Aorta (tissue), 5 donors: ENCODE measurements at places on chromosomes 3 and 15. TPM values are rescaled to one million over a fixed set of nuclear protein-coding genes. Genes with fewer than 3 reads are reported as not detected.

GRCh38 chr3:27976933-27977332 lies 254.8 kb upstream of the EOMES start:
- no peak overlapping the region for H3K27ac ChIP-seq
- H3K36me3 ChIP-seq: no peaks in the 10 kb centered on the region
- no peaks in the 10 kb centered on the region for H3K27me3 ChIP-seq
- no peak overlapping the region for H3K4me3 ChIP-seq
- H3K4me1 ChIP-seq: no peaks in the 10 kb centered on the region

DNA sequence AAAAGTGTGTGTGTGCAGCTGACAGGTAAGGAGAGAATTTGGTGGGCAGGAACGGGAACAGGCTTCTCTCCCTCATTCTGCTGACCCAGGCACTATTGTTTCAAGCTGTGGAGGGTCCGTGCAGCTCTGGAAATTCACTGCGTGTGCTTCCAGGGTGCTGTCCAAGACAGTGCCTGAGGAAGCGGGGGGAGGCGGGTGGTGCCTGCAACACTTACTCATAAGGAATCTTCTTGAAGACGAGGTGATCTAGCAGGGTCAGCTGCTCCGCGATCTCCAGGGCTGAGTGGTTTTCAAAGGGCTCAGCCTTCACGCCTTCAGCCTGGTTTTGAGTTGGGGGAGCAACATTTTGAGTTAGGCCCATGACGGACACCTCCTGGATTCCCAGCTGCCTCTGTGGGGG lies 46.6 kb upstream of the CTSH start:
- H3K4me3 ChIP-seq: no peak overlapping the region
- H3K36me3 ChIP-seq: no peaks in the 10 kb centered on the region
- peak; percentile 38 for DNase-seq
- H3K4me1 ChIP-seq: no peaks in the 10 kb centered on the region
- H3K27ac ChIP-seq: no peak overlapping the region

- H3K4me3 ChIP-seq: no peak overlapping the region
- H3K36me3 ChIP-seq: no peaks in the 10 kb centered on the region
- H3K27me3 ChIP-seq: no peaks in the 10 kb centered on the region
These were observed 483.3 kb downstream of the TUSC7 start for GRCh38 chr3:117192888-117193287.

SPRED1 gene
- total RNA-seq: 39.4 TPM

POC1A gene
- total RNA-seq: 2.1 TPM

ZKSCAN7 gene
- total RNA-seq: 6.2 TPM

DNA sequence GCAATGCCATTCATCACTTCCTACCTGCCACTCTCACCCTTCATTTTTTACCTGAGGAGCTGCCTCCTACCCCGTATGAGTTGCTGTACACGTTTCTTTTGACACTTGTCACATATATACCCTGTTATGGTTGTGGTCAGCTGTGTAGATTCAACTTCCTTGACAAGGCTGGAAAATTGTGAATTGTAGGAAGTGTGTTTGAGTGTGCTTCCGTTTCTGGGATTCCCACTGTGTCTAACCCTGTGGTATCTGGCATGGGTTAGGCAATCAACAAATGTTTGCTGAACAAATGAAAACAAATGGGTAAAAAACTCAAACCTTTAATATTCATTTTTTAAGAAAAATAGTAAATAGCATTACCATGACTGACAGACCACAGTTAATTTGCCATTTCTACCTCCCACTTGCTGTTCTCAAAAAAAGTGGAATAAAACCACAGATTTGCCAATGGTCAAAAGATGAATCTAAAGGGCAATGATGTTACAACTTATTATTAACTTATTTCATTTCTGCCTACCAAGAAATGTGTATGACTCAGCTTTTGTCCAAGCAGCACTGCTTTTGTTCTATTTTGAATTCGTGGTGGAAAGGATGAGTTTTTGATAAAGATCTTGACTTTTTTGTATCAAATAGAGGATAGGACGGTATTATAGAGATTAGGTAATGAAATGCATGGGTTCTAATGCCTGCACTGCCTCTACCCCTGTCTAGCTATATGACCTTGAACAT lies 404.6 kb downstream of the LPP start:
- H3K27ac ChIP-seq: no peak overlapping the region
- no peaks in the 10 kb centered on the region for H3K27me3 ChIP-seq
- H3K36me3 ChIP-seq: peaks cover 5% of the 10 kb centered on the region

- no peak for DNase-seq
- H3K27me3 ChIP-seq: no peaks in the 10 kb centered on the region
- no peaks in the 10 kb centered on the region for H3K4me1 ChIP-seq
These were observed 239.0 kb upstream of the KCNMB2 start for GRCh38 chr3:178297199-178297598.

GRCh38 chr3:132867956-132868355 lies 145.7 kb upstream of the NPHP3 start:
- no peak overlapping the region for H3K27ac ChIP-seq
- no peaks in the 10 kb centered on the region for H3K27me3 ChIP-seq
- DNase-seq: no peak
- no peak overlapping the region for H3K4me3 ChIP-seq

DNA sequence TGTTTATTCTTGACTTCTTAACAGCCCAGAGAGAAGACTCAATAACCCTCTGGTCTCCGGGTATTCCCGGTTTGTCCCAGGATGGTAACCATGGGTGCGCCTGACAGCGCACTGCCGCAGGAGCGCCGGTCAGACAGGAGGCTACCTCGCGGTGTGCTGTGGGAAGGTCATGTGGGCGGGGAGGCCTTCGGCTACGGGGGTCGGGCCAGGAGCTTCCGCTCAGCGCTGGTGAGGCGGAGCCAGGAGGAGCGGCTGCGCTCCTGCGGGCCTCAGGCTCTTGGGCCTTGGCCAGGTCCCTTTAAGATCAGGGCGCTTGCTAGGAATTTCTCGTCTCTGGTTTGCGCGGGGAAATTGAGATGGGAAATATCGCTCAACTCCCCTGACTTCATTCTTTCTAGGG lies 182.3 kb upstream of the NDN start:
- no peaks in the 10 kb centered on the region for H3K36me3 ChIP-seq
- H3K4me3 ChIP-seq: no peak overlapping the region
- no peak overlapping the region for H3K27ac ChIP-seq
- no peak for DNase-seq
- peaks cover 2% of the 10 kb centered on the region for H3K27me3 ChIP-seq
- H3K4me1 ChIP-seq: no peaks in the 10 kb centered on the region

- DNase-seq: no peak
- no peaks in the 10 kb centered on the region for H3K36me3 ChIP-seq
- H3K4me1 ChIP-seq: no peaks in the 10 kb centered on the region
These were observed 479.8 kb downstream of the SHQ1 start for GRCh38 chr3:72368331-72368975.

- DNase-seq: no peak
- no peak overlapping the region for H3K27ac ChIP-seq
- no peaks in the 10 kb centered on the region for H3K36me3 ChIP-seq
- H3K27me3 ChIP-seq: no peaks in the 10 kb centered on the region
- no peaks in the 10 kb centered on the region for H3K4me1 ChIP-seq
These were observed 139.8 kb downstream of the RPL22L1 start for GRCh38 chr3:170730071-170730812.

GRCh38 chr15:49471733-49472132 lies 48.7 kb downstream of the FGF7 start:
- H3K27me3 ChIP-seq: no peaks in the 10 kb centered on the region
- no peaks in the 10 kb centered on the region for H3K36me3 ChIP-seq
- no peak for DNase-seq
- H3K4me3 ChIP-seq: no peak overlapping the region
- no peaks in the 10 kb centered on the region for H3K4me1 ChIP-seq

DNA sequence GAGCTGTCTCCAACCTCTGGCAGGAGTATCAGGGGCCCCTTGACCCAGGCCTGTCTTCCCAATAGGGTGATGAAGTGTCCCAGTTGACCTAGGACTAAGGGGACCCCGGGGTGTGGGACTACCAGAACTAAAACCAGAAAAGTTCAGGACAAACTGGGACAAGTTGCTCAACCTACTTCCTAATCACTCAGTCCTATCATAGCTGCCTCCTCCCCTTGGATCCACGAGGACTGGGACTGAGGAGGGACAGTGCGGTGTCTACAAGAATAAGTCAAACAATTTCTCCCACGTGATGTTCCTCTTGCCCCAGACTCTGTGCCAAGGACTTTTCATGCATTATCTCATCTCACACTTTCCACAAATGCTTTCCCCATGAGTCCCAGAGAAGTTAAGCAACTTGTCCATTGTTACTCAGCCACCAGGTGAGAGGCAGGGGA lies 49.4 kb upstream of the SLCO2A1 start:
- peak; percentile 21 for DNase-seq
- H3K4me3 ChIP-seq: no peak overlapping the region
- H3K27me3 ChIP-seq: no peaks in the 10 kb centered on the region
- H3K27ac ChIP-seq: no peak overlapping the region

DNA sequence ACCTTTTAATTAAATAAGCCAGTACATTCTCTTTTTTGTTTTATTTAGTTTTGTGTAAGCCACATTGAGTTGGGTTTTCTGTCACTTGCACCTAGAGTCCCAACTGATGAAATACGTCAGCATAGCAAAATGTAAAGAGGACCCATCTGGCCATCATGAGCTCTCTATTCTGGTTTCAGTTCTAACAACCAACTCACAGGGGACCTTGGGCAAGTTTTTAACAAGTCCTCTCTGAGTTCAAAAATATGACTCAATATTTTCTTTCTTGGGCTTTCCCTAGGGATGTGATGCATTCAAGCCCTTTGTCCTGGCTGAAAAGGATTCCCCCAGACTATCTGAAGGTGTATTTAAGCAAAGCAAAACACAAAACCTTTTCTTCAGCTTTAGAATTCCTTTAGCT lies 32.9 kb downstream of the PLCH1 start:
- H3K27ac ChIP-seq: no peak overlapping the region
- H3K4me1 ChIP-seq: no peaks in the 10 kb centered on the region
- no peak overlapping the region for H3K4me3 ChIP-seq
- no peaks in the 10 kb centered on the region for H3K36me3 ChIP-seq
- H3K27me3 ChIP-seq: no peaks in the 10 kb centered on the region
- no peak for DNase-seq

- peak overlapping the region; percentile 28 for H3K4me3 ChIP-seq
- no peaks in the 10 kb centered on the region for H3K4me1 ChIP-seq
- no peaks in the 10 kb centered on the region for H3K27me3 ChIP-seq
- peak; percentile 56 for DNase-seq
These were observed 28.1 kb downstream of the NR1I2 start for GRCh38 chr3:119810018-119810435.

TMEM212 gene
- not detected for total RNA-seq

GRCh38 chr3:106229495-106230278 lies 360.9 kb upstream of the CBLB start:
- DNase-seq: no peak
- no peaks in the 10 kb centered on the region for H3K4me1 ChIP-seq
- H3K27me3 ChIP-seq: no peaks in the 10 kb centered on the region
- H3K4me3 ChIP-seq: no peak overlapping the region

- no peaks in the 10 kb centered on the region for H3K27me3 ChIP-seq
- H3K36me3 ChIP-seq: no peaks in the 10 kb centered on the region
- DNase-seq: no peak
- no peak overlapping the region for H3K27ac ChIP-seq
- H3K4me3 ChIP-seq: no peak overlapping the region
- no peaks in the 10 kb centered on the region for H3K4me1 ChIP-seq
These were observed 619.5 kb upstream of the CBLB start for GRCh38 chr3:106488331-106488730.

CNTN4 gene
- total RNA-seq: 228 TPM

GRCh38 chr15:52559575-52559974 lies 9.3 kb downstream of the ARPP19 start:
- no peaks in the 10 kb centered on the region for H3K27me3 ChIP-seq
- H3K4me1 ChIP-seq: peaks cover 4% of the 10 kb centered on the region
- no peak overlapping the region for H3K27ac ChIP-seq

ARGFX gene
- total RNA-seq: not detected

DNA sequence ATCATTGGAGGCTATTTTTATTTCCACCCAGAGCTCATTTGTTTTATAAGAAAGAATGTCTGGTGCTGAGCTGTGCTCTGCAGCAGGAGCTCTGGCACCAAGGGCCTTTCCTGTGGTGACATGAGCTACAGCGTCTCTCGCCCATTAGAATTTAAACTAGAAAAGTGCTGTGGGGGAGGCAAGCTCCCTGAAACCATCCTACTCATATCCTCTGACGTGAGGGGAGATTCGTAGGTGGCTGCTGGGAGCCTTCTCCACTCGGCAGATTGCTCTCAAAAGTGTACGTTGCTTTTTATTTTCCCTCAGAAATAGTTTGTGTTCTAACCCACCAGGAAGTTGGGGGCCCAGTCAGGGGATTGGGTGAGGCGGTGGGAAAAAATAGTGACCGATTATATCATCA lies 76.3 kb upstream of the ARHGEF3 start:
- H3K27me3 ChIP-seq: no peaks in the 10 kb centered on the region
- DNase-seq: no peak
- no peak overlapping the region for H3K4me3 ChIP-seq
- H3K4me1 ChIP-seq: peaks cover 2% of the 10 kb centered on the region
- no peaks in the 10 kb centered on the region for H3K36me3 ChIP-seq

DNA sequence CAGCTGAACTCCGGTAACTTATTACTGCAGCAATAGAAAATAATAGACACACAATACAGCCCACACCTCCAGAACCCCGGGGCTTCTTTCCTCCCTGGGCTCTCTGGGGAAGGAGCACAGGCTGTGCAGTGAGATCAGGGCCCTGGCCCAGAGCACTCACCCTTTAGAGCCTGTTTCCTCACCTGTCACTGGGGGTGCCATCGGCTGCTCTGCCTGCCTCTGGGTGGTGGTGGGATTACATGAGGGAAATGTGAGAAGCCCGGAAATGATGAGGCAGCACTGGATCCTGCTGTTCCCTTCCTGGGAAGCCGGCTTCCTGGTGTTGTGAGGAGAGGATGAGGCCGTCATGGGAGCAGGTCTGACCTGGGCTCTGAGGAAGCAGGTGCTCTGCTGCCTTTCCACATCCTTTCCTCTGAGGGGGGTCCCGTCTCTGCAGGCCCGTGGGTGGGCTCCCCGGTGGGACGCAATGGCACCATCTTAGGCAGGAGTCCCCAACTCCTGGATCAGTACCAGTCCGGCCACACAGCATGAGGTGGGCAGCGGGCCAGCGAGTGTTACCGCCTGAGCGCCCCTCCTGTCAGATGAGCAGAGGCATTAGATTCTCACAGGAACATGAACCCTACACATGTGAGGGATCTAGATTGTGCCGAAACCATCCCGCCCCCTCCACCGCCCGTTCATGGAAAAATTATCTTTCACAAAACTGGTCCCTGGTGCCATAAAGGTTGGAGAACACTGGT lies 220.9 kb upstream of the CTDSPL start:
- H3K27ac ChIP-seq: no peak overlapping the region
- H3K4me1 ChIP-seq: no peaks in the 10 kb centered on the region
- H3K36me3 ChIP-seq: no peaks in the 10 kb centered on the region

DNA sequence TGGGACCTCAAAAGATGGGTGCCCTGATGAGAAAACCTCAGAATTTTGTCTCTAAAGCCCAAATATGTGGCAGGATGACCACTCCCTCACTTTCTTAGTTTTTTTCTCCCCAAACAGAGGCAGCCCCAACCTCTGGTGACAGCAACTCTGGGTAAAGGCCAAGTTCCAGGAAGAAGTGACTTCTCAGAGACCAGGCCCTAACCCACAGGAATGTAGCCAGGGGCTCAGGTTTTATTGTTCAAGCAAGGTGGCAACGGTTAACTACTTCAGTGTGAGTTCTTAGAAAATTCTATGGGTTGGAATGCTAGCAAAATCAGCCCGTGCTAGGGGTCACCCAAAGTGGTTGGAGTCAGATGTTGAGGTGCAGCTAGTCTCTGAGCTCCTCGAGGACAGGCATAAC lies 5.1 kb upstream of the DNAJA4 start:
- H3K36me3 ChIP-seq: no peaks in the 10 kb centered on the region
- no peak overlapping the region for H3K4me3 ChIP-seq
- H3K27me3 ChIP-seq: no peaks in the 10 kb centered on the region
- no peak overlapping the region for H3K27ac ChIP-seq
- peak; percentile 5 for DNase-seq

GRCh38 chr3:117059067-117059955 lies 349.7 kb downstream of the TUSC7 start:
- H3K4me1 ChIP-seq: no peaks in the 10 kb centered on the region
- DNase-seq: no peak
- no peak overlapping the region for H3K27ac ChIP-seq
- no peak overlapping the region for H3K4me3 ChIP-seq
- no peaks in the 10 kb centered on the region for H3K36me3 ChIP-seq

AP2M1 gene
- total RNA-seq: 249 TPM
